ENCODE measurements at places on chromosomes 12 and 14. TPM values are rescaled to one million over a fixed set of nuclear protein-coding genes. Genes with fewer than 3 reads are reported as not detected.

The FBRSL1 gene
- total RNA-seq = 37.3 TPM

- DNase-seq = no peak
Measured at GRCh38 chr14:77584809-77585208, 31.6 kb downstream of the SPTLC2 start.

GRCh38 chr14:76012354-76012753 is 26.8 kb downstream of the IFT43 start:
- peak; percentile 34 for DNase-seq

GRCh38 chr14:29653303-29653702 is 274.3 kb downstream of the PRKD1 start:
- no peak for DNase-seq

The TAS2R9 gene
- 1.8 TPM for total RNA-seq

The NANOG gene
- 0.06 TPM for total RNA-seq

The CLEC1B gene
- total RNA-seq = 1.2 TPM
